ENCODE measurements at places on chromosomes 12 and 14.

DNA sequence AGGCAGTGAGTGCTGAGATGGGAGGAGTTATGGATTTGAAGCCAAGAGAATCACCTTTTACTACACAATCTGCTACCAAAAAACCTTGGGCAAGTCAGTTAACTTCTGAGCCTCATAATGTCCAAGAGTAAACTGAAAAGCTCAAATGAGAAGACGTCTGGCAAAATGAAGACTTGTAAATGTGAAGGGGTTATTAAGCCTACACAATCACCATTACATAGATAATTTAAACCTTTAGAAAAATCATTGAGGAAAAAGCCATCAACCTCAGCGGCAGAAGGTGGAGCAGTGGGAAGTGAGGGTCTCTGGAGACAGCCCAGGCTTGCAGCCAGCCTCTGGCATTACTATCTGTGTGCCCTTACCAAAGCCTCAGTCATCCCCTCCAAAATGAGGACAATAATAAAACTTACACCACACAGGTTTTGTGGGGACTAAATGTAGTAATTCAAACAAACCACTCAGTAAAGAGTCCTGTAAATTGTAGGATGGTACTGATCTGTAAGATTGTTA is 50.5 kb upstream of the CCDC175 start:
- no peak for DNase-seq

- DNase-seq: no peak
Observed at GRCh38 chr12:45611061-45611460, 118.4 kb upstream of the ARID2 start.

DNA sequence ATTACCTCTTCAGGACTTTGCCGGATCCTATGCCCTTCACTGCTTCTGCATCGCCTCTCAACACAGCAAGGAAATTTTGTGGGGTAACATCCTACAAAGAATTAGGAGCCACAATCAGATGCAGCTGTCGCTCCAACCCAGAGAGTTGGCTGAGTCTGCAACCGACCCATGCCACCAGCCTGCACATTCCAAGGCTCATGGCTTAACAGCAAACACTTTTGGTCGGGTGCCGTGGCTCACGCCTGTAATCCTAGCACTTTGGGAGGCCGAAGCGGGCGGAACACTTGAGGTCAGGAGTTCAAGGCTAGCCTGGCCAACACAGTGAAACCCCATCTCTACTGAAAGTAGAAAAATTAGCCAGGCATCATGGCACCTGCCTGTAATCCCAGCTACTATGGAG is 32.3 kb downstream of the LGMN start:
- DNase-seq: no peak

DNA sequence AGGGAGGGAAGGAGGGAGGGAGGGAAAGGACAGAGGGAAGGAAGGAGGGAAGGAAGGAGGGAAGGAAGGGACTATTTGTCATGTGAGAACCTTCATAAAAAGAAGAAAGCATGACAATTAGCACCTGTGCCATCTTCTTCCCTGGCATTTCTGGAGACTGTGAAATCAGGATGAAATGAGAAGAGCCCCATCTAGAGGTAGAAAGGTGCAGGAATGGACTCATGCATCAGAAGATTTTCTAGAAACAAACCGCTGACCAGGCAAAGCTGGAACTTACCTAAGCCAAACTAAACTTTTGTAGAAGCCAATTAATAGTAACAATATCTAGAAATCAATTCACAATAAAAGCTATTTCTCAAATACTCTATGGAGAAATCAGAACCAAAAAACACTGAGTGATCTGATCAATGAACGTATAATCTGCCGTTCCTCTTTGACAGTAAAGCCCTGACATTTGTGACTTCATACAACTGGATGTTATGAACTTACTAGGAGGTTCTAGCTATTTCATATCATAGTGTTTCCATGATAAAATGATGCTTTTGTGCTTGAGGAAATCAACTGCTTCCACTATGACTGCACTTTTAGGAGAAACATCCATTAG is 24.4 kb upstream of the CRACR2A start:
- DNase-seq: no peak

DNA sequence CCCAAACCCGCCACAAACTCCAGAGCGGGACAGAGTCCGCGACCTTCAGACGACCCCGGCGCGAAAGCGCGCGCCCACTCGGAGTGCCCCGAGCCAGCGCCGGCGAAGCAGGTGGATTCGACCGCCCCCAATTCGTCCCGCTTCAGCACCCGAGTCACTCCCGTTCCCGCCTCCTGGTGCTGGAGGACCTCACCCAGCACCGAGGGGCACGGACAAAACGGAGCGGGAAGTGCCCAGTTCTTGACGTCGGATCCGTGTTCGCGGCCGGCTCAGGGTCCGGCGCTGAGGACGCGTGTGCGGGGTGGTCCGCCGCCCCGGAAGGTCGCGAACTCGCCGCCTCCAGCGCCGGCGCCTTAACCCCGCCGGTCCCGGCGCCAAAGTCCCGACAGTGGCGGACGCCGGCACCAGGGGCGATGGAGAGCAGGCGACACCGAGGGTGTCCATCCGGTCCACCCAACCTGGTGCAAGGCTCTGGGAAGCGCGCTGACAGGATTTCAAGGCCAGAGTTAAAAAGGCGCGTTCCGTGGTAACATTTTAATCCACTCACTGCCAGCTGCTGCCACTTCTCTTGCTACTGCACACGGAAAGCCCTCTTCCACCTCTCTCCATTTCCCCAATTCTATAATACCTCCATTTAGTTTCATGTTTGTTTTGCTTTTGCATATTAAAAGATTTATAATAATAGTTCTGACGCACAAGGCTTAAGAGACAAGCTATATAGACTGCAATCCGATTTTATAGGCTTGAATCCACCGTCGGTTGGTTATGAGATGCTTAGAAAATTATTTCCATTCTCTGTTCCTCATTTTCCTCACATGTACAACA is 240.0 kb upstream of the CPNE8 start:
- DNase-seq: no peak

DNA sequence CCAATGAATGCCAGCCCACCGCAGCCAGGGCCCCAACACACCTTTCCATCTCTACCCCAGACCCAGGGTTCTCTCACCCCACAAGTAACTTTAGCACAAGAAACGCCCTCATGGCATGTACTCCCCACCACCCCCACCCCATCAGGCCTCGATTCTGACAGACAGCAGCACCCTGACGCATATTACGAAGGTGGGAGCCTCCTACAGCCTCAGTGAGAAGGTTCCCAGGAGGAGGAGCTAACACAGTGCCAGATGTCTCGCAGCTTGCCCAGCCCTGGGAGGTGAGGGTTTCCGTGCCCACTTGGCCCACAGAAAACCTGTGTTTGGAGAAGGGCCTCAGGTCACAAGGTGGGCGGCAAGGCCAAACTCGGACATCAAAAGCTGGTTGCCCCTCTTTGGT is 32.4 kb downstream of the CCDC88C start:
- no peak for DNase-seq

GRCh38 chr12:3655328-3655900 is 97.5 kb downstream of the CRACR2A start:
- no peak for DNase-seq

DNA sequence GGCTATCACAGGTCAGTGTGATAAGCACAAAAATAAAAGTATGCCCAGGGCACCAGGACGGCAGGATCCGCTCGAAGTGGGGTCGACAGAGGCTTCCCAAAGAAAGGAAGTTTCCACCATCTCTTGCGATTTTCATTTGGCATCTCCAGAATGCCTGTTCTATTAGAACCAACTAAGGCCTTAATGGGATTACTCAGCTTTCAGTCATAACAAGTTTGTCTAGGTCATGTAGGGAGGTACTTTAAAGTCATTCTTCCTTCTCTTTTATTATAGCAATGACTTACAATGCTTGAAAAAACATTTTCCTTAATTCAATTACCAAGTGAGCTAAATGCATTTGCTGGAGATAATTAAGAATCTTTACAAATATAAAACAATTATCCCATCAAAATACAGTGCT is 83.6 kb upstream of the DIO3 start:
- no peak for DNase-seq

DNA sequence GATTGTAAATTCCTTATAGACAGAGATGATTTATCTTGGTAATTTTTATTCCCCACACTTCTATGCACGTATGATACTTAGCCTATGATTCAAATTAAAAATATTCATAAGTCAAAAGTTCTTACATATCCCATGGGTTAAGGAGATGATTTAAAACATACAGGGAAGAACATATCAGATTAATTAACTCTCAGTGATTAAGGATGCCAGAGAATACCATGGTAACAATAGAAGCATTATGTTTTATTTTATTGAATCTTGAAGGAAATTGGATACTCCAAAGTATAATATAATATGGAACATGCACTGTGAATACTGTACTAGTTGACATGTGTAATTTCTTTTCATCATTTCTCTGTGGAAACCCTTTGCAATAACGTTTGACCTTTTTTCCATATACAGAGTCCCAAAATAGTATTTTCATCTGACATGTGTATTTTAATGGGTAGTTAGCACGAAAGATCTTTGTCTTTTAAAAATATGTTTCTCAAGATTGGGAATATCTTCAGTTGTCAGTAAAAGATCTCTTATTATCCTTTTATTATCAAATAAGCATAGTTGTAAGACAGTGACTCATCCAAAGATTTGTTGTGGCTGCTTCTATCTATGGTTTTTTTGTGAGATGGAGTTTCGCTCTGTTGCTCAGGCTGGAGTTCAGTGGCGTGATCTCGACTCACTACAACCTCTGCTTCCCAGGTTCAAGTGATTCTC is 166.7 kb downstream of the RAD51B start:
- no peak for DNase-seq

GRCh38 chr14:100810435-100810834 is 15.5 kb upstream of the MEG3 start:
- no peak for DNase-seq

- no peak for DNase-seq
Observed at GRCh38 chr12:71011261-71011660, 90.7 kb upstream of the PTPRR start.

DNA sequence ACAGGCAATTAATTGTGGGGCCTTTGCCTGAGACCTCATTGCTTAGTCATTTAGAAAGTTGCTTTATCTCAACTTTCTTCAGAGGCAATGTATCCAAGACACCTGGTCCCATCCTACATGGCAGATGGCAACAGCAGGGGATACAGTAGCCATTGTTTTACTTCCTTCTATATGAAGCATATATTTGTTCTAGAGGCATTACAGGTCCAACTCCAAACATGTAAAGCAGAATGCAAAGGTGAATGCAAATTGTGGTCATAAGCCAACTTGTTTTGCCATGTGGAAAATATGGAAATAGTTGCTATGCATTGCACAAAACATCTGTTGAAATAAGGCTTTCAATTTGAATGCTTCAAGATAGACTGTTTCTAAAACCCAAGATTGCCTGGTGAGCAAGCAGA is 109.8 kb upstream of the BCAT1 start:
- DNase-seq: no peak
